ENCODE measurements at places on chromosomes 2 and 18. TPM values are rescaled to one million over a fixed set of nuclear protein-coding genes. Genes with fewer than 3 reads are reported as not detected.

DNA sequence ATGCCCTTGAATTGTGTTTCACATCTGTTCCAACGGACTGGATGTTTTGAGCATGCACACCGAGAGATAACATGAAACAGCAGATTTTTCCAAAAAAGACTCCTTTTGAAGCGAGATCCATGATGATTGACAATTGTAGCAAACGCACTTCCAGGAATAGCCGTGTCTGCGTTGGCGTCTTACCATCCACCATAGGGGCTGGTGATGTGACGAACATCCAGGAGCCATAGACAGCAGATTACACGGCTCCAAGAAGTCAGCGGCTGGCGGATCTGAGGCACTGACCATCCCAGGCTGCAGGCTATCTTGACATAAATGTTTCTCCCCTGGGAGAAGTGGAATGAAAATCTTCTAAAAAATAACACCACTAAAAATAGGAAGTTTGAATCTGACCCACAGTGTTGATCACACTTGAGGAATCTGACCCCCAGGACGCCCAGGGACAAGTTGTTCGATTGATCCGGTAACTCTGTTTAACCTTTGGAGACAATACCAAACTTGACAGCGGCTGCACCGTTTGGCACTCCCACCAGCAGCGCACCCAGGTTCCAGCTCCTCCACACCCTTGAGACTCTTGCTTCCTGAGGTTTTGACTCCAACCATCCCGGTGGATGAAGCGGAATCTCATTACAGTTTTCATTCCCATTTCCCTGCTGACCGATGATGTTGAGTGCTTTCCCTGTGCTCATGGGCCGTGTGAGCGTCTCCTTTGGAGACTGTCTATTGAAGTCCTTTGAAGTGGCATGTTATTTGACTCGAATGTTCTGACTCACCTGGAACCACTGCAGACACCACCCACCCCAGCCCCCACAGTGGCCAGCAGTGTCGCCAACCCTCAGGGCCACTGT lies 140.0 kb upstream of the GPC1 start:
- no peak for DNase-seq

DNA sequence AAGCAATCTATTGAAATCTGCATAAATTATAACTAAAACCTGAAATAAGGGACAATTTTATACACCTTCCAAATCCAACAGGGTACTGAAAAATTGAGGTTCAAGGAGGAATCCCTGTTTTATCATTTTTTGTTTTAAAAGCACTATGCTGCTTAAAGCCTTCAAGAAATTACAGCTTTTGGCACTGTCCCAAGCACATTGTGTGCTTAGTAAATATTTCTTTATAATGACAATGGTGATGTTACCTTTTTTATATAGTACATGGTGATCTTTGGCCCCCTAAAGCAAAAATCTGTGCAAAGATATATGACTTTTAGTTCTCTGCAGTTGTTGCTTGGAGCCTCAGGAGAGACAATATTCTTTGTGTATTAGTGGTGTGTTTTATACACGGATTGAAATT lies 71.6 kb upstream of the EFEMP1 start:
- DNase-seq: no peak

- no peak for DNase-seq
Measured at GRCh38 chr18:8373486-8373885, 235.8 kb upstream of the RAB12 start.

DNA sequence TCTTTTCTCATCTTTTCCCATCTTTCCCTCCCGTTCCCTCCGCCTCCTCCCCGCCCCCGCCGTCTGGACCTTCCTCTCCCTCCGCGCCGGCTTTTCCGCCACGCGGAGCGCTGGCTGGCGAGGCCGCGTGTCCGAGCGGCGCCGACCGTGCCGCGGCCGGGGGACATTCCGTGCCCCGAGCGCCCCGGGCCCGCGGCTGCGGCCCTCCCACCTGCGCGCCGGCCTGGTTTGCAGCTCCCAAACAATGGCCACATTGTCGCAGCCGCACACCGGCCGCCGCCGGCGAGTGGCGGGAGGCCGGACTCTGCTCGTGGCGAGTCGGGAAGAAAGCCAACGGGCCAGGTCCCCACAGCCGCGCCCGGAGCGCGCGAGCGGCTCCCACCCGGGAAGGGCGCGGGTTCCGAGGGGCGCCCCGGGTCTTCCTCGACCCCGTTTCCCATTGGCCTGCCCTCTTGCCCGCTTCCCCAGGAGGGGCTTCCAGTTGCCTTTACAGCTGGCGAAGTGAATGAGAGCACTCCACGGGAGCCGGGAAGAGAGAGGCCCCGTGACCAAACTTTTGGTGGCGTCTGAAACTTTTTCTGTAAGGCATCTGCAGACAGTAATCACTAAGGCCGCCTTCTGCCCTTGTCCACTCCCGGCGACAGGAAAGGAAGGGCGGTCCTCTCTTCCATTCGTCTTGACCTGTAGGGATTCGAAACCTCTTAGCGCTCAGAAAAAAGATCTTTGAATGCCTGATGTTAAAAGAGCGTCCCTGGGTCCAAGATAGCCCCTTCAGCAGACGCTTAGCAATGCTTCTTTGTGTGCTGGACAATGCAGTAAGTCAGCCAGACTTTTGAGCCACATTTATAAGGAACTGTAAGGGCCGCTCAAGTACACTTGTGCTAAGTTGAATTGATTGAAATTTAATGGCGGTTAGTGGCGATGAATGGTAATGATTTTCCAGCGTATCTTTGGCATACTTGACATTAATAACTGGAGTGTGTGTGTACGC lies 6.2 kb downstream of the GLI2 start:
- peak; percentile 44 for DNase-seq

DNA sequence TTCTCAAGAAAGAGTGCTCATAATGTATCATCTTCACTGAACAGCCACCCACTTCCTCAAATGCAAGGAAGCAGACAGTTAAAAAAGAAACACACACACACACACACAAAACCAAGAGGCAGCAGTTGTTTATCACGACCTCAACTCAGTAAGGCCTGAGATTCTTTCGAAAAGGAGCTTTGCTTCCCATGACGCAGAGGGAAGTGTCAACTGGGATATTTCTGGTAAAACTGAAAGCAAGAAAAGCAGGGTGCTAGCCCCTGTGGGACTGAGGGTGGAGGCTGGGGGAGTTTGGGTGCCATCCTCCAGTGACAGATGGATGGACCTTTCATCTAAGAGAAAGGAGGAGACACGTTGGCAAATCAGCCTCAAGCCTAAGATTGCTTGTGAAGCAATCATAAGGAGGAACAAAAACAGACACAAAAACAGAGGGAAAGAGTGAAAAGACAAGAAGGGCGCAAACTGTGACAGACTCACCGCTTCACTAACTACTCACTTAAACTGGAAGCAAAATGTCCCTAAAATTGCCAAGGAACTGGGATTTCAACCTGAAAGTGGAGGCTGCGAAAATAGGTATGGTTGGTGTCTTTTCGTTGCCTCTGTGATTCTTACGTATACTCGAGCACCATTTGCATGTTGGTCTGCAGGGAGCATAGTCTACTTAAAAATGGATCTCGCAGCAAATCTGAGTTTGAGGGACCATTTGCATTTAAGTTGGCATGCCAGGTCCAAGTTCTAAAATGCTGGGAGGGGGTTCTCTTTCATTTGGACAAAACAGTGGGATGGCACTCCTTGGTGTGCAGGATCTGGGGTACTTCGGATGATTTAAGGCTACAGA lies at the start of gene ARHGAP25:
Gene ARHGAP25, plus strand, starts transcription at position 124 of the 838 bp plus-strand sequence. Its CDS starts 389 bp downstream, at position 513.
- DNase-seq: peak; percentile 70

GRCh38 chr2:63046552-63046951 lies 4.1 kb upstream of the OTX1 start:
- DNase-seq: no peak

- DNase-seq: no peak
Measured at GRCh38 chr18:63539904-63540510, 2.2 kb upstream of the SERPINB12 start.

- DNase-seq: no peak
Measured at GRCh38 chr18:58639751-58640427, 11.0 kb upstream of the ALPK2 start.

GRCh38 chr2:237096911-237097310 lies 11.2 kb downstream of the COPS8 start:
- no peak for DNase-seq

GRCh38 chr2:152062125-152063091 lies 36.4 kb downstream of the CACNB4 start:
- no peak for DNase-seq

The ANKRD12 gene
- total RNA-seq: 72.3 TPM

The ANKRD30BL gene
- not detected for total RNA-seq

The MC4R gene
- not detected for total RNA-seq

The NAT8 gene
- not detected for total RNA-seq

The WNT10A gene
- total RNA-seq: 6.1 TPM

The RNU2-63P gene
- 43.6 TPM for total RNA-seq

The GPR75 gene
- 0.55 TPM for total RNA-seq

The MC5R gene
- not detected for total RNA-seq

The AFF3 gene
- total RNA-seq: 5.2 TPM

The CASP10 gene
- total RNA-seq: 25.1 TPM
